ENCODE measurements at places on chromosomes 4 and X. TPM values are rescaled to one million over a fixed set of nuclear protein-coding genes. Genes with fewer than 3 reads are reported as not detected.

GRCh38 chr4:67437974-67438713 is 107.2 kb downstream of the CENPC start:
- DNase-seq, result no peak
- no peak overlapping the region for H3K4me3 ChIP-seq
- no peaks in the 10 kb centered on the region for H3K4me1 ChIP-seq
- H3K27ac ChIP-seq, result peak overlapping the region; percentile 49
- no peaks in the 10 kb centered on the region for H3K36me3 ChIP-seq

The IL13RA1 gene
- 20.2 TPM for total RNA-seq

- H3K27ac ChIP-seq, result no peak overlapping the region
- DNase-seq, result no peak
- peaks cover 7% of the 10 kb centered on the region for H3K27me3 ChIP-seq
- H3K4me1 ChIP-seq, result no peaks in the 10 kb centered on the region
Observed at GRCh38 chr4:154485127-154485773, 6.3 kb downstream of the DCHS2 start.

- H3K4me1 ChIP-seq, result peaks cover 26% of the 10 kb centered on the region
- peak; percentile 92 for DNase-seq
- peak within 1 kb of the TSS; percentile 83 for H3K4me3 ChIP-seq
- peaks cover 6% of the 10 kb centered on the region for H3K36me3 ChIP-seq
Observed at GRCh38 chrX:103686199-103687072, at the start of gene MORF4L2. Gene MORF4L2, minus strand, starts transcription at chrX:103686699. Its CDS starts 9,672 bp downstream, at chrX:103677027.

The SSX2B gene
- total RNA-seq, result not detected

DNA sequence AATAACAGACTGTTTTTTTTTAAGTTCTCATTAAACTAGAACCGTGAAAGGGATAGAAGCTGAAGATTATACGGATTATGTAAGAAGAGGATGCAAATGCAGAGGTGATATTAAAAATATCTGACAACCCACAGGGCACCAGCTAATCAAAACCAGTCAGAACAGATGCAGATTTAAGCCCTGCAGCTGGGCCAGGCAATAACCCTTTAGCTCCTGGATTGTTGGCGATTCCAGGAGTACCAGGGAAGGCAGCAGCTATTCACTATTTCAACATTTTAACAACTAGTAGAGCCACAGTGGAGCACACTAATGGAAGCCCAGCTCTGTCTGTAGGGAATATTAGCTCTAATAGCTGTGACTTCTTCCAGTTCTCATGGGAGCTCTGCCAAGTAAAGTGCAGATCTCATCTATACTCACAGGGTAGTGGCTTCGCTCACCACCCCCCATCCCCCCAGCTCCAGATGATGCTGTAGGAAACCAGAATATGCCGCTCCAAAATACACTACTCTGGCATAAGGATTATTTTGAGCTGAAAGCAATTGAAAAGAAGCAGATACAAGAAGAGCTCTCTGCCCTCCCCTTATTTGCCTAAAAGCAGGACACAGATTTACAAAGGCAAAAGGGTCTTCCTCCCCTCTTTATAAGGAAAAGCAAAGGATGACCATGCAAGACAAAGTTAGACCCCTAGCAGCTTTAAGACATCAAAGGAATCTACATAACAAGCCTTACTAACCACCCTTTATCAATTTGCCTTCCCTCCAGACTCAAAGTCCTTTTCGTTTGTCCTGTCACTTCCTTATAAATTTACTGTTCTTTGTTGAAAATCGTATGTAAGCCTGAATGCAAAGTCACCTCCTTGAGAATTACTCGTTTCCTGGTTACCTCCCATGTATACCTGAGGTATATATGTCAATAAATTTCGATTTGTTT is 13.7 kb downstream of the SCD5 start:
- H3K4me3 ChIP-seq, result no peak overlapping the region
- H3K27ac ChIP-seq, result no peak overlapping the region
- no peak for DNase-seq

DNA sequence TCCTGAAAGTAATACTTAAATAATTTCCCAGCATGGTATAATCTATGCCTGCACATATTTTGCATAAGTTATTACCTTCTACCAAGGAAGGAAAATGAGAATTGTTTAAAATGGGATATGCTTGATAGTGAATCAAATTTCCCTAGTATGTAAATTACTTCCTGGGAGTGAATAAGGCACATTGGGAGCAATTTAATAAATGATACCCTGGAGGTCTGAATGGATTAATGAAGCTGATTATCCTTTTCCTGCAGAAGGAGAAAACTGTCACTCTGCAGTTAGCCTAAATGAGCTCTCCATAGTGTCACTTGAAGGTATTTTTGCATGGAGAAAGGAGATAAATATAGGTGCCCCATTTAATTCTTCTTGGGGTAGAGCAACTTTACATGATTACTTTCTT is 2212.0 kb downstream of the PCDH7 start:
- H3K27me3 ChIP-seq, result no peaks in the 10 kb centered on the region
- no peak for DNase-seq
- no peak overlapping the region for H3K27ac ChIP-seq

The F8A2 gene
- not detected for total RNA-seq

GRCh38 chr4:171378323-171378722 is 434.9 kb upstream of the GALNTL6 start:
- H3K4me3 ChIP-seq, result no peak overlapping the region
- no peaks in the 10 kb centered on the region for H3K27me3 ChIP-seq
- no peaks in the 10 kb centered on the region for H3K4me1 ChIP-seq
- no peak overlapping the region for H3K27ac ChIP-seq

- no peak overlapping the region for H3K27ac ChIP-seq
- no peaks in the 10 kb centered on the region for H3K4me1 ChIP-seq
- H3K4me3 ChIP-seq, result no peak overlapping the region
Observed at GRCh38 chr4:125461676-125462363, 147.1 kb downstream of the FAT4 start.

The GALNTL6 gene
- not detected for total RNA-seq

The PCDH7 gene
- 82.6 TPM for total RNA-seq

- no peaks in the 10 kb centered on the region for H3K36me3 ChIP-seq
- no peak overlapping the region for H3K27ac ChIP-seq
- no peaks in the 10 kb centered on the region for H3K27me3 ChIP-seq
- no peaks in the 10 kb centered on the region for H3K4me1 ChIP-seq
- DNase-seq, result no peak
Observed at GRCh38 chrX:16124201-16124600, 836 bp downstream of the GRPR start.

DNA sequence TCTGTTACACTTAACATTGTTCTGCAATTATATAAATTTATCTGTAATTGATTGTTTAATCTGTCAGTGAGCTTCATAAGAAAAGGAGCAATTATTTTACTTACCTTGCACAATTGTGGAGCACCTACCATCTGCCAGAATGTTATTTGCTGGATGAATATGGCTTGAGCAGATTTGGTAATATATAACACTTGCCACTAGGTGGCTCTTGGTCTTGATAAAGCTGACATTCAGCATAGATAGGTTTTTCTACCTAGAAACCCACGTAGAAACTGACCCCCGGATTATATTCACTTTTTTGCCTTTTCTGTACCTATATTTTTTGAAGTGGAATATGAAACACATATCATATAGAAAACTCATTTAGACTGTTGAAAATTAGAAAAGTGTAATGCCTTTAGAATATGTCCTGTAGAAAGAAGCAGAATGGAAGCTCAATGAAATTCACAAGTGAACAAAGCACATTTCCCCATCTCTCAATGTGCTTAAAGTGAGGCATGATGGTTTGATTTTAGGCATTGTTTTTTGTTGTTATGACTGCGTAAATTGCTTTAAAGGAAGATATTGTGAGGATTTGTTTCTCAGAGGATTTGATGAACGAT is 9.5 kb downstream of the RBPJ start:
- H3K27me3 ChIP-seq, result no peaks in the 10 kb centered on the region
- no peaks in the 10 kb centered on the region for H3K36me3 ChIP-seq
- H3K27ac ChIP-seq, result no peak overlapping the region
- H3K4me3 ChIP-seq, result no peak overlapping the region
- H3K4me1 ChIP-seq, result no peaks in the 10 kb centered on the region
- no peak for DNase-seq

The ATP1B4 gene
- total RNA-seq, result 0.13 TPM

DNA sequence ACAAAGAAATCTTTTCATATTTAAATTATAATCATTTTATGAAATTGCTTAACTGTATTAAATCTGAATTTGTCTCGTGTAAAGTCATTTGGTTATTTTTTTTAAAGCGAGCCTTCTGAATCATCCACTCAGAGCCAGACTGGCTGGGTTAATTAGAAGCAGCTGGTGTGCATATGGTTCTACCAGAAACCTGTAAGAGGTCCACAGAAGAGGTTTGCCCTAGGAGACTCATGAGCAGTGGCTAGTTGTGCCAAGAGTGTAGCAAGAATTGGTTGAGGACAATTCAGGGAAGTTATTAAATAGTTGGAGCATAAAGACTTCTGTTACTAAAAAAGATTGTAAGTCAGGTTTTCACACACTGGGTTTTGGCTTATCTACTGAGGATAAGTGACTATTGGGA is 267.4 kb downstream of the IL1RAPL2 start:
- no peak overlapping the region for H3K4me3 ChIP-seq
- H3K36me3 ChIP-seq, result no peaks in the 10 kb centered on the region
- H3K27ac ChIP-seq, result no peak overlapping the region
- H3K27me3 ChIP-seq, result no peaks in the 10 kb centered on the region

GRCh38 chrX:37779857-37780256 is at the start of gene CYBB:
Gene CYBB, plus strand, starts transcription at chrX:37780059. Its CDS starts 19 bp downstream, at chrX:37780078.
- H3K4me1 ChIP-seq, result no peaks in the 10 kb centered on the region
- H3K36me3 ChIP-seq, result no peaks in the 10 kb centered on the region
- peak within 1 kb of the TSS; percentile 5 for H3K4me3 ChIP-seq
- no peak for DNase-seq
- H3K27ac ChIP-seq, result no peak within 1 kb of the TSS

DNA sequence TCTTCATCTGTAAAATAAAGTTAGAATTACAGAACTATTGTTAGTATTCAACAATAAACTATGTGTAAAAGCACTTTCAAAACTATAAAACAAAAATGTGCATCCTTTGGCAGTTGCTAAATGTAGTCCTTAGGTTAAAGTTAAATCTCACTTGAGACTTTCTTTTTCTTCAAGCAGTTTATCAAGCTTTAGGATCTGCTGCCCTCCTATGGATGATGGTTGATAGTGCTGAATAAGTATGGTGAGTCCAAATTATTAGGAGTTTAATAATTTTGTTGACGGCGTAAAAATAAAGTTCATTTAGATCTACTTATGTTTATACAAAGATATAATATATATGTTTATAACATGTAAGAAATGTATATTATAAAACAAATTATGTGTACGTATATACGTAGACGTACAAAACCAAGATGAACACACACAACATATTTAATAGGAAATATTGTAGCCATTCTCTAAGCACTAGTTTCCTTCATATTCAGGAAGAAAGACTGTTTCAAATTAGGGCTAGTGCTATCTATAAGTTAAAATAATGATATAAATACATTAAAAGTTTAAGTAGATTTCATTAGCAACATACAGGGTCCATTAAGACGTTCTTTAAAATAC is 22.3 kb downstream of the UGT2A2 start:
- H3K27me3 ChIP-seq, result no peaks in the 10 kb centered on the region
- no peak for DNase-seq
- H3K27ac ChIP-seq, result no peak overlapping the region
- H3K36me3 ChIP-seq, result no peaks in the 10 kb centered on the region
- no peak overlapping the region for H3K4me3 ChIP-seq

GRCh38 chrX:112946227-112946626 is 105.6 kb upstream of the AMOT start:
- H3K4me1 ChIP-seq, result no peaks in the 10 kb centered on the region
- no peaks in the 10 kb centered on the region for H3K36me3 ChIP-seq
- no peak overlapping the region for H3K4me3 ChIP-seq

DNA sequence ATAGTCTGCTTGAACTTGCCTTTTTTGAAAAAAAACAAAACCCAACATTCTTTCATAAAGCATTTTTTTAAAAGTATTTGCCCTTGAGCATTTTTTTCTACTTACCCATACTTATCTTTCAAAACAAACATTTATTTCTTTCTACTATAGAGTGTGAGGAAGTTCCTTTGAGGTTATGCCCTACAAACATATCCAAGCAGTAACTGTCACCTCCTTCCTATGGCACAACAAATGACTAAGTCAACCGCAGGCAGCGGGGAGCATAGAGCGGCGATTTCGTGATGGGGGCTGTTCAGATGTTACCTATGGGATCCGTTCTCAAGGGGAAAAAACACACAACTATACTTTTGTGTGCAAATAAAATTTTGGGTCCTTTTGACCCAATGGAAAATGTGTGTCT is 19.4 kb downstream of the SPRY1 start:
- H3K4me3 ChIP-seq, result no peak overlapping the region
- H3K27me3 ChIP-seq, result no peaks in the 10 kb centered on the region
- H3K36me3 ChIP-seq, result no peaks in the 10 kb centered on the region
- DNase-seq, result no peak
- H3K4me1 ChIP-seq, result peaks cover 4% of the 10 kb centered on the region
- no peak overlapping the region for H3K27ac ChIP-seq

The AGTR2 gene
- not detected for total RNA-seq

The PRR32 gene
- not detected for total RNA-seq

DNA sequence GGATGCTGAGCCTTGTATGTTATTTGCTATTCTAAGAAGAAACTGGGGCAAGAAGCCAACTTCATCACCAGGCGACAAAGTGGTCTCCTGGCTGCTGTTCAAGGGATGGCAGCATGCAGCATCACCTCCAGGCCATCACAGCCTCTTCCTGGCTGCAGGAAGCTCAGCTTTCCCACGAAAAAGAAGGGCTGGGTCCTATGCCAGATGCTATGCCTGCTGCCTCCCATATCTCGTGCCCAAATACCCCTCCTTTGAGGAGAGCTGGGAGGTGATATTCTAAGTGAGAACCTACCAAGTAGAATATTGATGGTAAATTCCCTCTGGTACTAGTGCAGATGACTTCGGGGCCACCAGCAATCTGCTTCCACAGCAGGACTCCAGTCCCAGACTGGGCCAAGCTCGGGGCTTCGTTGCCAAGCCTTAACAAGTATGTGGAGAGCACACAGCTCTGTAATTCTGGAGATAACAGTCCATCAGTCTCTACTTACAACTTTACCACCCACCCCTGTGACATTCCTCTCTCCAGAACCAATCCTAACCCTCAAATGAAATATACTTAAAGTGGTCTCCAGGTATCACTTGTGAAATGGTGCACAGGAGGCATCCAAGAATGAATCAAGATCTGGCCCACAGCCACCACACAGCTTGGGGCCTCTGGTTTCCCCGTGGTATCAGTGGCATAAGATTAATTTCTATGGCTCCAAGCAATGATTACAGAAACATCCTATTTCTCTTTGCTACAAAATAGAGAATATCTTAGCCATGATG is 149.3 kb downstream of the PALLD start:
- H3K4me3 ChIP-seq, result no peak overlapping the region
- peak; percentile 75 for DNase-seq
- H3K4me1 ChIP-seq, result peaks cover 52% of the 10 kb centered on the region

The HTR2C gene
- total RNA-seq, result not detected

DNA sequence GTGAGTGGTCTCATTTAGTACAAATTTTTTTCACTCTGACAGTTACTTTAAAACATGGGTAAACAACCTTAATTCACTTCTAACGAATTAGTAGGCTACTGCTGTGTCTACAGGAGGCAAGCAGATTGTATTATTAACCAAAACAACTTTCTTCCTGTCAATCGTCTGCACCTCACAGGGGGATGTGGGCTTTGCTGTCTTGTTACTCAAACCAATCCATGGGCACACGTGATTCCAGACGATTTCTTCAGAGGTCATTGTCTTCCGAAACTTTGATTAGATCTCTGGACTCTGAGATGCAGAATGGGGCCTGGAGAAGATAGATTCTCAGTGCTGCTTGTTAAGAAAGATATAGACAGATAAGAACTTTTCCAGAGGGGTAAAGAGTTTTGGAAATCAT is 327.8 kb downstream of the DHX15 start:
- no peaks in the 10 kb centered on the region for H3K27me3 ChIP-seq
- H3K27ac ChIP-seq, result no peak overlapping the region
- H3K4me1 ChIP-seq, result no peaks in the 10 kb centered on the region

GRCh38 chrX:40153345-40154249 is 55.8 kb upstream of the BCOR start:
- H3K36me3 ChIP-seq, result no peaks in the 10 kb centered on the region
- H3K27ac ChIP-seq, result peak overlapping the region; percentile 81
- H3K4me1 ChIP-seq, result no peaks in the 10 kb centered on the region
- peak; percentile 60 for DNase-seq
- peak overlapping the region; percentile 52 for H3K4me3 ChIP-seq
- H3K27me3 ChIP-seq, result no peaks in the 10 kb centered on the region

All from heart left ventricle (tissue), 16 donors.